ENCODE measurements at places on chromosomes 5 and 9.

DNA sequence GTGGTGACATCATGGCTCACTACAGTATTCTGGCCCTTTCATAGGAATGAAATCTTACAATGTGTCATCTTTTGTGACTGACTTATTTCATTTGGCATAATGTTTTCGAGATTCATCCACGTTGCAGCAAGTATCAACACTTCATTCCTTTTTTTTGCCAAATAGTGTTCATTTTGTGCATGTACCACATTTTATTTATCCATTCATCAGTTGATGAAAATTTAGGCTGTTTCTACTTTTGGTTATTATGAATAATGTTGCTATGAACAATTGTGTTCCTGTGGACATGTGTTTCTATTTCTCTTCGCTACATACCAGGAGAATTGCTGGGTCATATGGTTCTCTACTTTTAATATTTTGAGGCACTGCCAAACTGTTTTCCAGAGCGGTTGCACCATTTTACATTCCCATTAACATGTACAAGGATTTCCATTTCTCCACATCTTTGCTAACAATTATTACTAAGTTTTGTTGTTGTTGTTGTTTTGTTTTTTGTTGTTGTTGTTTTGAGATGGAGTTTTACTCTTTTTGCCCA lies 43.5 kb downstream of the RMI1 start:
- DNase-seq, result no peak

DNA sequence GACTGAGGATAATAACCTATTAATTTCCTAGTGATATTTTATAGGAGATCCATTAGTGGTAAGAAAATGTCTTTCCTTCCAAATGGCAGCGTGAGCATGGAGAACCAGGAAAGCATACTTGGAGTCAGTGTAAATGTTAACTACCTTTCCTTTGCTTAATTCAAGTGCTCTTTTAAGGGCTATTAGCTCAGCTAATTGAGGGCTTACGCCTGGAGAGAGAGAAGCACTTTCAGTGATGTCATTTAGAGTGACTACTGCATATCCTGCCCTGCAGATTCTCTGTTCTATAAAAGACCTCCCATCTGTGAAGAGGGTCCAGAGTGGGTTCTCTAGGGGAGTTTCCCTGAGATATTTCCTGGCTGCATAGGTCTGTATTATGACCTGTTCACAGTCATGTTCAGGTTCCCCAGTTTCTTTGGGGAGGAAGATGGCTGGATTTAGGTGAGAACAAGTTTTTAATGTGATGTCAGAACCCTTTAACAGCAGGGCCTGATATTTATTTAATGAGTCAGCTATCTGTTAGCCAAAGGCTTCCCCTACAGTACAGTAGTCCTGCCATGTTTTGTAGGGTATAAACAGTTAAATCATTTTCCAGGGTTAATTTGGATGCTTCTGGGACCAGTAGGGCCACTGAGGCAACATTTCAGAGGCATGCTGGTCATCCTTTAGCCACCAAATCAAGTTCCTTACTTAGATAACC lies 89.6 kb downstream of the TRIM36 start:
- DNase-seq, result no peak

- no peak for DNase-seq
Measured at GRCh38 chr9:125513668-125514413, 193.2 kb downstream of the MAPKAP1 start.

DNA sequence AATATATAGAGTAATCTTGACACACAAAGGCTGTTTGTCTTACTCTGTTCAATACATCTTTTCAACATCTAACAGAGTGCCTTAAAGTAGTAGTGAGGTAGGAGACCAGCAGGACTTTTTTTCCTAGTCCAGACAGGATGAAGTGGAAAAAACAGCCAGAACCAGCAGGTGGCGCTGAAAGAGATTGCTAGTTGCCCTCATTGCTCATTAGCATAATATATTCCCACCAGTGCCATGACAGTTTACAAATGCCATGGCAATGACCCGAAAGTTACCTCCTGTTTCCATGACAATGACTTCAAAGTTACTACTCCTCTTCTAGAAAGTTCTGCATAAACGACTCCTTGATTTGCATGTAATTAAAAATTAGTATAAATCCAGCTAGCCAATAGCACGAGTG lies 387.4 kb downstream of the ACTL7B start:
- no peak for DNase-seq

DNA sequence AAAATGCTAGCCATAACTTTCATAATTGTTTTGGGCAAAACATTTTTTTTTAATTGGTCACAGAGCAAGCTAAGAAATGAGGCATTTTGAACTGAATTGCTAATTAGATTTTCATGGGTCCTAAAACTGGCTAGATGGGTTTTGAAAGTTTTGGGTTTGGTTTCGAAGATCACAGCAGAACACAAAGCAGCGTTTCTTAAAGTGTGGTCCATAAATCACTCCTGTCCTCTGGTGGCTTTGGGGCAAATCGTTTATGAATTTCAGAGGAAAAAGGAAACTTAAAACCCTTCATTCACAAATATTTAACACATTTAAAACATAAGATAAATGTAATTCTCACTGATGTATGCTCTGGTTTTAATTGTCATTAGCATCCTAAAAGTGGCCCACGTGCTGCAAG lies 503.7 kb downstream of the SPATA31D1 start:
- DNase-seq, result no peak

GRCh38 chr5:68367287-68367686 lies 151.7 kb downstream of the PIK3R1 start:
- DNase-seq, result no peak

DNA sequence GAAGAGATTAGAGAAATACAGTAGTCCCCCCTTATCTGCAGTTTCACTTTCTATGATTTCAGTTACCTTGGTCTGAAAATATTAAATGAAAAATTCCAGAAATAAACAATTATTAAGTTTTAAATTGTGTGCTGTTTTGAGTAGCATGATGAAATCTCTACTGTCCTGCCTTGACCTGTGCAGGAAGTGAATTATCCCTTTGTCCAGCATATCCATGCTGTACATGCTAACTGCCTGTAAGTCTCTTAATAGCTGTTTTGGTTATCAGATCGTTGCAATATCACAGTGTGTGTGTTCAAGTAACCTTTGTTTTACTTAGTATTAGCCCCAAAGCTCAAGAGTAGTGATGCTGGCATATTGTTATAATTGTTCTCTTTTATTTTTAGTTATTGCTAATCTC lies 11.2 kb upstream of the JAK2 start:
- DNase-seq, result no peak

DNA sequence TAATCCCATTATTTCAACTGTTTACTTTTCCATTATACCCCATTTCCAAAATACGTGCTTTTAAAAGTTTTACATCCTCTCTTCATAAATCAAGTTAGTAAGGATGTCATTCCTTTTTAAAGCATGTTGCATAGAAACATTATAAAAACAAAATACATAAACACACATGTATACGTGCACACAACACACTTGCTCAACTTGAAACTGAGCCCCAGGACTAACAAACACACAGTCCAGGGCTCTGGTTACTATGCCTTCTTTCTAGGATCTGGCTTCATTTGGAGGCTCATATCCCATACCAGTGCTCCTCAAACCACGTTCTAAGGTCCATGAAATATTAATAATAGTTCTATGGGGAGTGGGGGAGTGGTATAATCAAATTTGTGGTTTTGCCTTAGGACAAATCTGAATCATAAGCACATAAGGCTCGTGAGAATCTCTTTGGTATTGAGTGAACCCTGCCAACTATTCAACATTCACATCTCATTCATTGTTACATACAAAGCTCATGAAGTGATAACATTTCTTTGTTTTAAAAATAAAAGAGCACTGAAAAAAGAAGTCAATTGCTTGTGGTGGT lies 55.2 kb downstream of the NFIB start:
- DNase-seq, result no peak

DNA sequence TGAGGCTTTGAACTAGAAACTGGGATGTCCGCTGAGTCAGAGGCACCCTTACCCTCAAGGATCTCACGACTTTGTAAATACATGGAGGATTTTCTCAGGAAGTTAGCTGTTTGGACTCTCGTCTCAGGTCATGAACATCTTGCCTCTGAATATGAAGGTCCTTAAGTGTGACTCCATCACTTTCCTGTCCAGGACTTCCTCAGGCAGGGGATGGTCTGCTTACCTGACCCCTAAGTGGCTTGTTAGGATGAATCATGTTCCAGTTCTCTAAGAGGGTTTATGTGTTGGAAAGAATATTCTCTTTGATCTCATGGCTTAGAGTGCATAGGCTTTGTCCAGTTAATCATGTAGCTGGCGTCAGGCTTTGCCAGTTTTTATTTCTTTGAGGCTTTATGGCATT lies 511.7 kb upstream of the KLF4 start:
- no peak for DNase-seq

- no peak for DNase-seq
Measured at GRCh38 chr9:109468927-109469326, 29.2 kb downstream of the PTPN3 start.

DNA sequence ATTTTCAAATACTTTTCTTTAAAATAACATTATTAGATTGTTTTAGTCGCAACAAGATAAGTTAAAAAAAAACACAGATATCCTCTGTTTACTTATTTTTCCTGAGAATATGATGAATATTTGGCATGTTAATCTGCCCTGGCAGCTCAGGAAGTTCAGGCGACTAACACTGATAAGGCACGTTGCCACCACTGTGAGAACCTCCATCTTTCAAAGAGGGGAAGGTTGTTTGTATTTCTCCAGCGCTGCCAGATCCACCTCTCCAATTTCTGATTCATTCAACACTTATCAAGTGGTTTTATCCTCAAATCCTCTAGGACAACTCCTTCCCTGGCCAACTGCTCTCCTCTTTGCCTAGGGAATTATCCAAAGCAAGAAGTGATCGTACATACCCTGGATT lies 21.8 kb downstream of the CTNNAL1 start:
- no peak for DNase-seq

GRCh38 chr9:88732128-88732527 lies 197.2 kb downstream of the NXNL2 start:
- DNase-seq, result no peak

DNA sequence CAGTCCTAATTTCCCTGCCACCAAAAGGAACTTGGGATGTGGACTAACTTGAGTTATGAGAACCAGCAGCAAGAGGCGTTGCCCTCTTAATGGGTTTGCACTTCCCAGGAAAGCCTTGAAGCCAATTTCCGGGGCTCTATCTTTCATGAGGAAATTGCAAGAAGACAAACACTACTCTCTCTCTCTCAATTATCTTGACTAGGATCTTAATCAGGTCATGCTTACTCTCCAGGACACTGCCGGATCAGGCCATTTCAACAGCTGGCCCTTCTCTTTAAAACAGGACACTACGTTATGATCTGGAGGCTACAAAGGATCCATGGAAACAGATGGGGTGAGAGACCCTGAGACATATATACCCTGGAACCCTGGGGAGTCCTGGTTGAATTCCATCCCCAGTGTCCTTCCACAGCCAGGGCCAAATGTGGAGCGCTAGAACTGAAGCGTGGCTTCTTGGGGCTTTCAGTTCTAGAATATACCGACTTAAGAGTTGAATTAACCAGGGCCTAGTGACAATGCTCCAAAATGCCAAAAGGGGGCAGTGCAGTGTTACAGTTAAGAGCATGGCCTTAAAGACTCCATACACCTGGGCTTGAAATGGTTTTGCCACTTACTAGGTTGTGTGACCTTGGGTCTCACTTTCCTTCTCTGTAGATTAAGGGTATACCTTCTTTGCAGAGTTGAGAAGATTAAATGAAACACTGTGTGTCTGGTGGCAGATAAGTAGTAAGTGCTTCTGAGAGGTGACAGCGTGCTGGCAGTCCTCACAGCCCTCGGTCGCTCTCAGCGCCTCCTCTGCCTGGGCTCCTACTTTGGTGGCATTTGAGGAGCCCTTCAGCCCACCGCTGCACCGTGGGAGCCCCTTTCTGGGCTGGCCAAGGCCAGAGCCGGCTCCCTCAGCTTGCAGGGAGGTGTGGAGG lies 21.1 kb downstream of the FAM219A start:
- DNase-seq, result peak; percentile 55

GRCh38 chr9:94719878-94720277 lies 6.6 kb upstream of the AOPEP start:
- DNase-seq, result no peak

DNA sequence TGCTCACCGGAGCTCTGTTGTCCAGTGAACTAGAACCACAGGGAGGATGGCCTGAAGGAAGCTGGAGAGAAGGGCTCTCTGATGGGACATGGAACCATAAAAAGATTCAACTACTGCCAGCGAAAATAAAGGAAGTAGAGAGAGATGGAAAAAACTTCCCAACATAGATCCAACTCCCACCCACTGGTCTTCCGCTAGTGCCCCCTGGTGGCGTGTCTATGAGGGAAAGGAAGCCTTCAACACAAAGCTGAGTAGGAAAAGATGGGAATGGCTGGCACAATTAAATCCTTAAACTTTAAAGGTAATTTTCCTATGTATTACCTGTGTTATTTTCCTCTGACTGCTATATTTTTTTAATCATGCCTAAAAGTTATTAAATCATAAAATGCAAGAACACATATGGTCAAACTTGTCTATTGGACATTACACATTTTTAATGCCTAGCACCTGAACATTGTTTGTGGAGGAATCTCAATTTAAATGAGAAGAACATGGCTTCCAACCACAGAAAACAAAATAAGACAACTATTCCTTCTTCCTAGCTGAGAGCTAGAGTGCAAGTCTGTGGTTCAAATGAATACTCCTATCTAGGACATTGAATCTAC lies 51.5 kb downstream of the CEP120 start:
- no peak for DNase-seq

GRCh38 chr5:38193015-38193581 lies 65.3 kb upstream of the EGFLAM start:
- peak; percentile 76 for DNase-seq

GRCh38 chr9:124495126-124496074 lies 11.8 kb downstream of the NR5A1 start:
- no peak for DNase-seq

GRCh38 chr9:91873637-91874051 lies 76.4 kb downstream of the ROR2 start:
- peak; percentile 75 for DNase-seq

DNA sequence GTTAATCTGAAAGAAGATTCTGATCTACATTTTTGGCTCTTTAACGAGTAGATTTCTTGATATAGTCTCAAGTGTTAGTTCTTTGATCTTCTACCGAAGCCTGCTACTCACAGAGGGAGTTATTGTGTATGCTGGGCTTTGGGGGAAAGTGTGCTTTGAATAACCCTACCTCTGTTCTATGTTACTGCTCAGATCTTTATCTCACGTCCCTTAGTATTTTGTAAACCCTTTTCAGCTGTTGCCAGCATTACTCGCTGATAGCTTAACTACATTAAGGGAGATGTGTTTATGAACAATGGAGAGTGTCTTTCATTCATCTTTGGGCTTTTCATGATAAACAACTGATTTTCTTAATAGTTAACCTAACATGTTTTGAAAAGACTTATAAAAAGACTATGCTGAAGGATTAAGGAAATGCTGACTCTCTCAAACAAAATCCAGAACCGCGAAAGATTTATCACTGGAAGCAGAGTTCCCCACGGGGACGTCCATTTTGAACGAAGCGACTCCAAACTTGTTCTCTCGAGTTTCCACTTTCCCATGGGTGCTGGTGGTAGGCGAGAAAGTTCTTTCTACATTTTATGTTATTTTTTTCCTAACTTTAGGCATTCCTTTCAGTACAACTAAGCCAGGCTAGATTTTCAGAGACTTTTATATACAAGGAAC lies 27.9 kb upstream of the ALDH1A1 start:
- no peak for DNase-seq

Measured in right hindlimb (tissue), 1 donor.